ENCODE measurements at places on chromosomes 7 and 10. TPM values are rescaled to one million over a fixed set of nuclear protein-coding genes. Genes with fewer than 3 reads are reported as not detected.
A peak's percentile ranks its signal among the peaks of the same experiment; 100 is the strongest.

DNA sequence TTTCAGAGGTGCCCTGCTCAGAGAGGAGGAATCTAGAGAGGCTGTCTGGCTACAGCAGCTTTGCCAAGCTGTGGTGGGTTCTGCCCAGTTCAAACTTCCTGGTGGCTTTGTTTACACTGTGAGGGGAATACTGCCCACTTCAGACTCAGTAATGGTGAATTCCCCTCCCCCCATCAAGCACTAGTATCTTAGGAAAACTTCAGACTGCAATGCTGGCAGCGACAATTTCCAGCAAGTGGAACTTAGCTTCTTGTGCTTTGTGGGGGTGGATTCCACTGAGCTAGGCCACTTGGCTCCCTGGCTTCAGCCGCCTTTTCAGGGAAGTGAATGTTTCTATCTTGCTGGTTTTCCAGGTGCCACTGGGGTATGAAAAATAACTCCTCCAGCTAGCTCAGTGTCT is 42.8 kb downstream of the CYP2C8 start:
- no peaks in the 10 kb centered on the region for H3K27me3 ChIP-seq
- no peak overlapping the region for H3K27ac ChIP-seq
- no peaks in the 10 kb centered on the region for H3K36me3 ChIP-seq
- no peak for DNase-seq

GRCh38 chr7:3259711-3260400 is 41.2 kb upstream of the SDK1 start:
- H3K36me3 ChIP-seq: no peaks in the 10 kb centered on the region
- H3K27ac ChIP-seq: peak overlapping the region; percentile 72
- H3K27me3 ChIP-seq: no peaks in the 10 kb centered on the region
- H3K4me1 ChIP-seq: no peaks in the 10 kb centered on the region
- DNase-seq: peak; percentile 47
- H3K4me3 ChIP-seq: peak overlapping the region; percentile 44

DNA sequence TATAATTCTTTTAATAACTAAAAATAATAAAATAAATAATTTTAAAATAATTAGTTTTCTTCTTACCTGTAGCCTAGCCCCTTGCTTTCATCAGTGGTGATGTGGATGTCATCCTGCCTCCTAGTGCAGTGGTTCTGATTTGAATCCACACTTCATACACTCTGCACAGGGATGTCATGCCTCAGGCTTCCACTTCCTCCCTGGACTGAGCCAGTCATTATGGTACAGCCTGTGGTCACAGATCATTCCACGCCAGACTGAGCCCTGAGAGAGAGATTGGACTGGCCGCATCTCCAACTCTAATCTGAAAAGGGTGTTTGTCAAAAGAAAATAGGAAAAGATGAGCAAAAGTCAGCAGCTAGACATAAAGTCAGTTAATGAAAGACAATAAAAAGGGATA is 436.2 kb upstream of the IGFBP3 start:
- H3K36me3 ChIP-seq: no peaks in the 10 kb centered on the region
- H3K4me3 ChIP-seq: no peak overlapping the region
- no peak for DNase-seq
- no peaks in the 10 kb centered on the region for H3K27me3 ChIP-seq
- no peak overlapping the region for H3K27ac ChIP-seq

GRCh38 chr7:51785876-51786275 is 469.3 kb upstream of the COBL start:
- no peak for DNase-seq
- no peaks in the 10 kb centered on the region for H3K4me1 ChIP-seq
- H3K27me3 ChIP-seq: no peaks in the 10 kb centered on the region
- H3K36me3 ChIP-seq: no peaks in the 10 kb centered on the region
- no peak overlapping the region for H3K27ac ChIP-seq
- no peak overlapping the region for H3K4me3 ChIP-seq

GRCh38 chr10:48458662-48459048 is 146.2 kb downstream of the ARHGAP22 start:
- no peak overlapping the region for H3K27ac ChIP-seq
- peaks cover 11% of the 10 kb centered on the region for H3K4me1 ChIP-seq
- H3K36me3 ChIP-seq: no peaks in the 10 kb centered on the region
- no peak overlapping the region for H3K4me3 ChIP-seq

DNA sequence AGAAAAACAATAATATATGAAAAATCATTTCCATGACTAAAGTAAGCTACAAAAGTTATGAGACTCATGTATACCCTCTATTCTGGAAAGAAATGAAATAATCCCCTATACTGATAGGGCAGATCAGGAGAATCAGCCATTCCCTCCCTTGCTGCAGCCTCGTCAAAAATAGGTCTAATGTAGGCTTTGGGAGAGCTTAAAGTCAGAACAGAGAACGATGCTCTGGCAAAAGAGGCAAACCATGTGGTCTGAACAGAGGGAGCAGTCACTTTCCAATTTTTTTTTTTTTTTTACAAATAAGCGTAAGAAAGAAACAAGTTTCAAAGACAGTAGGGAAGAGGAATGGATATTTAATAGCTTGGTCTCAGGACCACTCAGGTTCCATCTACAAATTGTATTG is 462.2 kb upstream of the LRRTM3 start:
- DNase-seq: no peak
- no peaks in the 10 kb centered on the region for H3K27me3 ChIP-seq
- H3K36me3 ChIP-seq: no peaks in the 10 kb centered on the region
- H3K4me1 ChIP-seq: no peaks in the 10 kb centered on the region
- H3K4me3 ChIP-seq: no peak overlapping the region

DNA sequence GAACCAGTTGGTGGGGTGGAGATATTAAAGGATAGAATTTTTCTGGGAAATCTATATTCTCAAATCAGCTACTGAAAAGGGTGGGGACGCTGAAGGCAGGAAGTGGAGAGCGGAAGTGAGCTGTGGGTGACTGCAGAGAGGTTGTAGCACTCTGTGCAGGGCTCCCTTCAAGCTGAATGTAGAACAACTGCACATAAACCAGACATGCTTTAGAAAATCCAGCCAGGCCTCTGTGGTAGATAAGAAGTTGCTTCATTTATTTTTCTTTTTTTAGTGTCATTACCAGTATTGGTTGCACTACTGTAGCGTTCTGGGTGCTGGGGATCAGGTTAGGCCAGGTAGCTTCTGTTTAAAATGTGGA is 127.8 kb downstream of the CELF2 start:
- H3K36me3 ChIP-seq: no peaks in the 10 kb centered on the region
- DNase-seq: peak; percentile 39
- no peak overlapping the region for H3K4me3 ChIP-seq
- peaks cover 5% of the 10 kb centered on the region for H3K4me1 ChIP-seq
- no peaks in the 10 kb centered on the region for H3K27me3 ChIP-seq
- H3K27ac ChIP-seq: peak overlapping the region; percentile 30

GRCh38 chr7:135833642-135834041 is 85.0 kb upstream of the FAM180A start:
- no peak overlapping the region for H3K4me3 ChIP-seq
- no peaks in the 10 kb centered on the region for H3K36me3 ChIP-seq
- H3K27ac ChIP-seq: no peak overlapping the region

GRCh38 chr7:158730383-158731346 is 26.1 kb upstream of the NCAPG2 start:
- H3K27me3 ChIP-seq: no peaks in the 10 kb centered on the region
- no peaks in the 10 kb centered on the region for H3K4me1 ChIP-seq
- DNase-seq: peak; percentile 55
- H3K36me3 ChIP-seq: peaks cover 57% of the 10 kb centered on the region

DNA sequence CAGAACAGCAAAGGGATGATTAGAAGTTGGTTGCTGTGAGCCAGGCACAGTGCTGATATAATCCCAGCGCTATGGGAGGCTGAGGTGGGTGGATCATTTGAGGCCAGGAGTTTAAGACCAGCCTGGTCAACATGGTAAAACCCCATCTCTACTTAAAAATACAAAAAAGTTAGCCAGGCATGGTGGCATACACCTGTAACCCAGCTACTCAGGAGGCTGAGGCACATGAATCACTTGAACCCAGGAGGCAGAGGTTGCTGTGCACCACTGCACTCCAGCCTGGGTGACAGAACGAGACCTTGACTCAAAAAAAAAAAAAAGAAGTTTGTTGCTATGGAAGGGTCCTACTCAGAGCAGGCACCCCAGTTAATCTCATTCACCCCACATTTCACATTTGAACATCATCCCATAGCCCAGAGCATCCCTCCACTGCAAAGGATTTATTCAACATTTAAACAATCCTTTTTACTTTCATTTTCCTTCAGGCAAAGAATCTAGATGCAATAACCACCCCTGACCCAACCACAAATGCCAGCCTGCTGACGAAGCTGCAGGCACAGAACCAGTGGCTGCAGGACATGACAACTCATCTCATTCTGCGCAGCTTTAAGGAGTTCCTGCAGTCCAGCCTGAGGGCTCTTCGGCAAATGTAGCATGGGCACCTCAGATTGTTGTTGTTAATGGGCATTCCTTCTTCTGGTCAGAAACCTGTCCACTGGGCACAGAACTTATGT is 4.1 kb downstream of the IL6 start:
- H3K36me3 ChIP-seq: no peaks in the 10 kb centered on the region
- DNase-seq: no peak
- peaks cover 5% of the 10 kb centered on the region for H3K27me3 ChIP-seq

- no peaks in the 10 kb centered on the region for H3K27me3 ChIP-seq
- H3K4me3 ChIP-seq: no peak overlapping the region
- no peak for DNase-seq
- no peak overlapping the region for H3K27ac ChIP-seq
- no peaks in the 10 kb centered on the region for H3K4me1 ChIP-seq
Measured at GRCh38 chr7:21972397-21972784, 26.7 kb upstream of the CDCA7L start.

GRCh38 chr10:62715383-62715782 is 89.1 kb upstream of the ADO start:
- H3K4me1 ChIP-seq: no peaks in the 10 kb centered on the region
- no peaks in the 10 kb centered on the region for H3K36me3 ChIP-seq
- no peak overlapping the region for H3K4me3 ChIP-seq
- no peak overlapping the region for H3K27ac ChIP-seq

- peaks cover 35% of the 10 kb centered on the region for H3K4me1 ChIP-seq
- H3K27me3 ChIP-seq: no peaks in the 10 kb centered on the region
- no peaks in the 10 kb centered on the region for H3K36me3 ChIP-seq
- no peak for DNase-seq
Measured at GRCh38 chr10:75507469-75507868, 76.0 kb downstream of the LRMDA start.

- no peak overlapping the region for H3K4me3 ChIP-seq
- H3K36me3 ChIP-seq: no peaks in the 10 kb centered on the region
- H3K27ac ChIP-seq: no peak overlapping the region
- H3K27me3 ChIP-seq: no peaks in the 10 kb centered on the region
Measured at GRCh38 chr10:36446881-36447280, 678.5 kb upstream of the ANKRD30A start.

DNA sequence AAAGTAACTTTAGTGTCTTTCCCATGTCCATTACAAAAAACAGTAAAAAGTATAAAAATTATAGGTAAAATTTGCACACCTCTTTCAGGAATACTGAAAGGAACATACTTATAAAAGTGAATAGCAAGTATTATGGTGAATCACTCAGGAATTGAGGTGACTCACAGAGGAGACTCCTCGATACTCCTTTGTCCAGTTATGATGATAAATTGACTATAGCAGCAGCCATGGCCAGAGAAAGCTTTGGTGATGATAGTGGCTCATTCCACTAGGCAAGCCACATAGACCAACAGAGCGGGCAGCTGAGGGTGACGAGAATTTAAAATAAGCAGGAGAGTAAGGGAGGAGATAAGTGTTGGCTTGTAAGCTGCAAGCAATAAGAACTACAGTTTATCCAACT is 1231.1 kb upstream of the CELF2 start:
- no peak overlapping the region for H3K4me3 ChIP-seq
- no peaks in the 10 kb centered on the region for H3K4me1 ChIP-seq
- H3K36me3 ChIP-seq: no peaks in the 10 kb centered on the region
- H3K27ac ChIP-seq: no peak overlapping the region

DNA sequence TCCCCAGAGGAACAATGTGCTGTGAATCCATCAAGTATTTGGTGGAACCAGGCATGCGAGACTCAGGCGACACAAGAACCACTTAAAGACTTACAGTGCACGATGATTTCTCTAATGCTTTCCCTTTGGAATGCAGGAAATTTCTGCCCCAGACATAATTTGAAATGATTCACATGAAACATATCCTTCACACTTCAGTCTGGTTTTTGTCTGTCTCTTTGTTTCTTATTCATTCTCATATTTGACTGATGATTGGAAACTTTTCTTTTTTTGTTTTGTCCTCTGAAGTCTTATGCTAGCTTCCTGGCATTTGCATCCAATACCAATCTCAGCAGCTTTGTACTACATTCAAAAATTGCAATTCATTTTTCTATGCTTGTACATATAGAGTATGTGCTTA is 502.8 kb downstream of the PHTF2 start:
- H3K27ac ChIP-seq: no peak overlapping the region
- DNase-seq: no peak
- H3K27me3 ChIP-seq: no peaks in the 10 kb centered on the region
- H3K4me3 ChIP-seq: no peak overlapping the region
- H3K4me1 ChIP-seq: no peaks in the 10 kb centered on the region

DNA sequence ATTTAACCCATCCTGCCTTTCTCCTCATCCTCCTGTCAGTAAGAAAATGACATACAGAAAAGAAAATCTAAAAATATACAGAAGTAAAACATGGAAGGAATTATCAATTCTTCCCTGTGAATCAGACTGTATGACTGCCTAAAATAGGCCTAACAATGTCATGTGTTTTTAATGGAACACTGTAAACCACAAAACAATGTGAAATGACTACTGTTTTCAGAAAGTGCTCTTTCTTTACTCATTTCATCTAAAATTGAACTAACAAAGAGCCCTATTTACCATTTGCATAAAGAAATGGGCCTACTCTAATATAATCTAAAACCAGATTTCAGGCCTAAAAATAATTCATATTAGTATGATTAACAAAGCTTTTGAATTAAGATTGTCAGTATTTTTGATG is 35.7 kb downstream of the SEMA3E start:
- no peak overlapping the region for H3K4me3 ChIP-seq
- no peaks in the 10 kb centered on the region for H3K27me3 ChIP-seq
- DNase-seq: no peak
- H3K27ac ChIP-seq: no peak overlapping the region

DNA sequence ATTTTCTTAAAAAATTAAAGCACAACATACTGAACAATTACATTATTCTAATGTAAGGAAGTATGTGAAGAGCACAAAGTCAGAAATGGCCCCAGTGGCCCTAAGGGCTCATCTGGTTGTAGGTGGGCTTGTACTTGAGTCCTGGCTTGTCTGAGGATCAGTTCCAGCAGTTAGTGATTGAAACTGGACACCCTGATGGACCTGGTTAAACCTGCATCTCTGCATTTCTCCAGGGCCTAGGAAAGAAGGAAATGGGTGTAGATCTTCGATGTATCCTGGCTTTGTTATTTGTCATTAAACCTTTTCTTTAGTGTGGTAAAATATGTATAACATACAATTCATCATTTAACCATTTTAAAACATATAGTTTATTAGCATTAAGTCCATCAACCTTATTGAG is 9.7 kb upstream of the AKR1C2 start:
- no peaks in the 10 kb centered on the region for H3K27me3 ChIP-seq
- no peaks in the 10 kb centered on the region for H3K36me3 ChIP-seq
- H3K27ac ChIP-seq: no peak overlapping the region
- H3K4me3 ChIP-seq: no peak overlapping the region
- no peak for DNase-seq

Gene CDH23
- total RNA-seq: 8.2 TPM

Gene STAG3
- not detected for total RNA-seq

Gene HOGA1
- not detected for total RNA-seq

Gene PTTG1IP2
- total RNA-seq: not detected

Gene SLC16A9
- 5.5 TPM for total RNA-seq

Gene UPK3BL2
- total RNA-seq: 37.3 TPM

Gene ZNF804B
- not detected for total RNA-seq

Gene STEAP4
- 12.5 TPM for total RNA-seq

Gene NEUROG3
- not detected for total RNA-seq
